Activated CD4-positive, alpha-beta memory T cell treated with anti-CD3 and anti-CD28 coated beads for 36 hours (primary cell): ENCODE measurements at places on chromosomes 5 and 9. TPM values are rescaled to one million over a fixed set of nuclear protein-coding genes. Genes with fewer than 3 reads are reported as not detected.

DNA sequence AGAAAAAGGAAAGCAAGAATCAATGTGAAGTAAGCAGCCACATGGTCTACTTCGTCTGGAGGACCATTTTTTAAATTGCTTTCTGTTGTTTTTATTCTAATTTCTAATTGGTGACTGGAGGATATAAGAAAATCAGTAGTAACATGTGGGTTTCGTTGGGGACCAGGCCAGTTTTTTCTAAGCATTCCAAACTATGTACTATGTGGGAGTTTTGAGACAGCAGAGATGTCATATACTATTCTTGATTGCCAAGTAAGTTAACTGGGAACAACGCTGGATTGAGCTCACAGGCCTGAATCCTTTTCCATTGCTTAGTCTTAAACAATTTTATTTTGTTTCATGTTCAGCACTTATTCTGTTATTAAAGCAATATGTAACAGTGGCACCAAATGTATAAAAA, 225.7 kb downstream of the TMEM167A start:
- no peak overlapping the region for H3K4me3 ChIP-seq
- no peaks in the 10 kb centered on the region for H3K36me3 ChIP-seq
- H3K27ac ChIP-seq, result no peak overlapping the region
- peaks cover 2% of the 10 kb centered on the region for H3K27me3 ChIP-seq
- DNase-seq, result no peak
- no peaks in the 10 kb centered on the region for H3K4me1 ChIP-seq

- H3K27me3 ChIP-seq, result no peaks in the 10 kb centered on the region
- DNase-seq, result no peak
- H3K4me1 ChIP-seq, result no peaks in the 10 kb centered on the region
Measured at GRCh38 chr5:98709681-98710080, 63.8 kb upstream of the RGMB start.

DNA sequence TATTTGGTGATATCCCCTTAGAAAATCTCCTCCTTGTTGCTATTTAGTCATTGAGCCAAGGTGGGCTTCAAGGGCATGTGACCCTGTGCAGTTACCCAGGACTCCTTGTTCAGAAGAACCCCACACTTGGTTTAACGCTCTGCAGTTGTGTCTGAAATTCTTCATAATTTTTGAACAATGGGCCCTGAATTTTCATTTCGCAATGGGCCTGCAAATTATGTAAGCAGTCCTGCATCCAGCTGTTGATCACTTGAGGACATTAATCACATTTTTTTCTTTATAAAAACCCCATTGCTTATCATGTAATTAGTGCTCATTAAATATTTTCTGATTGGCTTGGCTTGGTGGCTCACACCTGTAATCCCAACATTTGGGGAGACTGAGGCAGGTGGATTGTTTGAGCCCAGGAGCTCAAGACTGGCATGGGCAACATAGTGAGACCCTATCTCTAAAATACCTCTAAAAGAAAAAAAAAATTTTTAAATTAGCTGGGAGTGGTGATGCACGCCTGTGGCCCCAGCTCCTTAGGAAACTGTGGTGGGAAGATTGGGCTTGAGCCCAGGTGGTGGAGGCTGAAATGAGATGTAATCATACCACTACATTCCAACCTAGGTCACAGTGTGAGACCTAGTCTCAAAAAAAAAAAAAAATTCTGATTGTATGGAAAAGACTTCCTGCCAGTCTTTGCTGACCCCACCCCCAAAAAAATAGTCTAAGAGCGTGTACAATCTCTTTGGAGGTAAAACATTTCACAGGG, 194.2 kb upstream of the HAPLN1 start:
- H3K36me3 ChIP-seq, result no peaks in the 10 kb centered on the region
- peaks cover 4% of the 10 kb centered on the region for H3K27me3 ChIP-seq
- no peaks in the 10 kb centered on the region for H3K4me1 ChIP-seq
- no peak overlapping the region for H3K4me3 ChIP-seq
- H3K27ac ChIP-seq, result no peak overlapping the region

GRCh38 chr9:13759551-13759950, 480.1 kb upstream of the MPDZ start:
- no peak overlapping the region for H3K27ac ChIP-seq
- no peaks in the 10 kb centered on the region for H3K27me3 ChIP-seq
- no peaks in the 10 kb centered on the region for H3K4me1 ChIP-seq

GRCh38 chr9:74125941-74126340, 371.2 kb upstream of the RORB start:
- H3K27ac ChIP-seq, result no peak overlapping the region
- H3K4me1 ChIP-seq, result peaks cover 2% of the 10 kb centered on the region
- no peak for DNase-seq
- no peaks in the 10 kb centered on the region for H3K27me3 ChIP-seq
- H3K36me3 ChIP-seq, result no peaks in the 10 kb centered on the region
- no peak overlapping the region for H3K4me3 ChIP-seq

DNA sequence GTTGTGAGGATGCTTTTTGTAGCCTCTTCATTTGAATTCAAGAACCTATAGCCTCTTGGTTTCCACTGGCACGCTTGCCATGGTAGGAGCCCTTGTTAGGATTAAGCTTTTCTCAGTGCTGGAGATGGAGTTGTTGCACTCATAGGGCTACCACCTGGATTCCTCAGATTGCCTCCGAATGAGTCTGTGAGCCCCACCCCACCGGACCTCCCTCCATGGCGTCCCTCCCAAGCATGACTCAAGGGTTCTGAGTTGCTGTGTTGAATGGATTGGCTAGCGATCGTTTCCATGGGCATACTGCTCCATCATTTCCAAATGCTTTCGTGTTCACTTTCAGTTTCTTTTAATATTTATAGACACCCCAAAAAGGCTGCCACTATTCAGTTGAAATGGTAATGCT, 69.9 kb downstream of the DAPK1 start:
- H3K4me1 ChIP-seq, result no peaks in the 10 kb centered on the region
- H3K36me3 ChIP-seq, result no peaks in the 10 kb centered on the region
- peaks cover 5% of the 10 kb centered on the region for H3K27me3 ChIP-seq

The PPP6C gene
- total RNA-seq, result 46.7 TPM

The IFNA21 gene
- not detected for total RNA-seq

The ADAMTS12 gene
- total RNA-seq, result not detected
